ENCODE measurements at places on chromosomes 5 and 9.

DNA sequence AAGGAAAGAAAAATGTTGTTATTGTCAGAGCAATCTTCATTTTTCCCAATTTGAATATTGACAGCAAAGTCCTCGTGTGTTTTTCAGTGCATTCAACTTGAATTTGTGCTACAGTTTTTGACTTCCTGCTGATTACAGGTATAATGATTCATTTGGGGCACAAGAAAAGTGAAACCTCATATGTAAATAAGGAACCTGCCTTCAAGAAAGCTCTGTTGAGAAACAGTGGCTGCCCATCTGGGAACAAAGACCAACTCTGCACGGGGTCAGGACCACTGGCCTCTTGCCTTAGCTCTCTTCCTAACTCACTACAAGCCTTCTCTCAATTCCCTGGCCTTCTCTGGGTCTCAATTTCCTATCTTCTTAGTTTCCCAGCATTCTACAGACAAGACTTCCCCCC, 21.0 kb downstream of the TIMD4 start:
- no peak for DNase-seq

DNA sequence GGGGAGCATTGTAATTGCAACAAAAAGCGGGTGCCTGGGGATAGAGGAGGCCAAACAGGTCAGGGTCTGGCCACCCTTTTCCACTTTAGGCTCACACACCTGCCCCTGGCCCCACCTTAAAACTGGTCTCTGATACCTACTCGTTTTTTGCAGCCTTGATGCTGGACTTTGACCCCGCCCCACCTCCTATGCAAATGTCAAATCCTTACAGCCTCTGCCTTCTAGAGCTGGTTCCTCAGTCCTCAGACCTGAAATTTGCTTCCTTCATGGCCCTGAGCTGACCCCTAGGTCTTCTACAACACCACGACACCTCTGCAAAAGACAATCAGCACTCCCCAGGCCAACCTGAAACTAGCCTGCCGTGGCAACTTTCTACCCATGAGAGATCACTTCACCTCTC, 37.7 kb downstream of the SMIM23 start:
- no peak for DNase-seq

DNA sequence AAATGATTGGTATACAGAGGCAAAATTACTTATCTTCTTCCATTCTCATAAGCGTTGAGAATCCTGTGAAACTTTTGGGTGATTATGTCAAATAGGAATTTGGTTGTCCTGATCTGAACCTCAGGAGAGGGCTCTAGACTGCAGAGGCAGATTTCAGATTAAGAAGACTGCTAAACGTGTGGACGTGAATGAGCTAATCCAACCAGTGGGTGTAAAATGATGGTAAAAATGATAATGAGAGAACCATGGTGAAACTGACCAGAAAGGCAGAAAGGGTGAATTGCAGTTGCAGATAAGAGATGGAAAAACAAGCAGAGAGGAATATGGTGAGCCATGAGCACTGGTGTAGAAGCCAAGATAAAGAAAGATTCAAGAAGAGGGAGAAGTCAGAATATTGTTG, 1200.2 kb upstream of the CDH6 start:
- no peak for DNase-seq

DNA sequence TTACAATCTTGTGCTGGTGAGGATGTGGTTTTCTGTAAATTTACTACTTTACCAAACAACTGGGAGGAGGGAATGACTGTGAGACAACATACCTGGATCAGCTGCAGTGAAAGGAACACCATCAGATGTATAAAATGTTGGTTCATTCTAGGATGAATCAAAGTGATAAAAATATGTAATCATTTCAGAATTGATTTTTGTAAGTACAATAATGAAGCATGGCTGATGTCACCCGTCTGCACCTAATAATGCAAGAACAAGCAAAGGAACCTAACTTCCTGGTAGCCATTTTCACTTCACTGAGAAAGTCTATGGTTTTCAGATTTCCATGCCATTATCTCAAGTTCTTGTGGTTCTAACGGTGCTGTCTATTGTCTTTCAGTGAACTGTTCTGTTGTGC, 18.7 kb upstream of the C5orf34 start:
- no peak for DNase-seq

- peak; percentile 99 for DNase-seq
These were observed at the start of gene SLC2A8 for GRCh38 chr9:127396808-127397645. TSS of gene SLC2A8 (plus strand) at chr9:127397169. CDS start at chr9:127397231, 62 bp downstream.

DNA sequence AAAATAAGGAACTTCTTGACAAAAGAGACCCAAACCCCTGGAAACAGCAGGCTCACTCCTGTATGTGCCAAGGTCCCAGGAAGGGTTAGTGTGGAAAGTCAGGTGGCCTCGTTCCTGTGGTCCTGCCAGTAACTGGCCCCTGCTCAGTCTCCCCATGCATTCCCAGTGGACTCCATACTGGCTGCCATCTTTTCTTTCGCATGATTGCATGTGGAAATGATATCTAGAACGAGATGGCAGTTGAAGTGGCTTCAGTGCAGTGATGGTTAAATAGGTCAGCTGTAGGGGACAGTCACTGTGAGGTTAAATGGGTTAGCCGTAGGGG, 30.4 kb downstream of the AHRR start:
- DNase-seq: no peak

DNA sequence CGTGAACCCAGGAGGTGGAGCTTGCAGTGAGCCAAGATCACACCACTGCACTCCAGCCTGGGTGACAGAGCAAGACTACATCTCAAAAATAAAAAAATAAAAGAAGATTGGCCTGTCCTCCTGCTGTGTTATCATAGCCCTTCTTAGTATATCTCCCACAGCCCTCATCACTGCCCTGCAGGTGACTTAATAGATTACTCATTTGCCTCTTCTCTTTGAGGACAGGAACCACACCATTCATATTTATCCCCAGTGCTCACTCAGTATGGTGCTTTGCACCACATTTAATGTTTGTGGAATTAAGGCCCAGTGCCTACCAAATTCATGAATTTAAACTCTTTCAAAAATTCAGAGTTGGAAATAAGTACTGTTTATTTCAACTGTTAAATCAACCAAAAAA, 10.3 kb downstream of the IDNK start:
- DNase-seq: no peak

DNA sequence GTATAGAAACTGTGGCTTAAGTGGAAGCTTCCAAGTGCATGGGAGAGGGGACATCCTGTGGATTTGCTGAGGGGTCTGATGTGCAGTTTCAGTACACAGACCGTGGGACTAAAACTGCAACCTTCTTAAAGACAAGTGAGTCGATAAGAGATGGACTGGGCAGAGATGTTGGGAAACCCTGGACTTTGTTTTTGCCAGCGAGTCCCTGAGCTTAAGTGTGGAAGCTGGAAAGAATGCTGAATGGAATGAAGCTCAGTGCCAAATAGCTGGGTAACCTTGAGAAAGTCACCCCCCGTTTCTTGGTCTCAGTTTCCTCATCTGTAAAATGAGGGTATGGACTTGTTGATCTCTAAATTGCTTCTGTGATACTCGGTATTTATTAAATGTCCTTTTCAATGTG, 37.3 kb upstream of the KLF9 start:
- DNase-seq: no peak

DNA sequence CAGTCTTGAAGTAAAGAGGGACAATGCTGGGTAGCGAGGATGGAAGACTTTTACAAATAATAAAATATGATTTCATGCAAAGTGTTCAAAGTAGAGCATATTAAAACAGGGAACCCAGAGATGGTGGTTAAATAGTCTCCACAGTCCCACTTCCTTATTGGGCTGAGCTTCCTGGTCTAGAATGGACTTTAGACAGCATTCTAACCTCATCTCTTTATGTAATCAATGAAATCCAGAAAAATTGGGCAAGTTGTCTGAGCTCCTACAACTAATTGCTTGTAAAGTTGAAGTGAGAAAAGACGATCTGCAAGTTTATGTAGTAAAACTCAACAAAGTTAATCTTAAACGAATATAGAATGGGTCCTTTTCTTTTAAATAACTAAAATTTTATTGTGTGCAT, 328.9 kb downstream of the PJA2 start:
- DNase-seq: no peak

DNA sequence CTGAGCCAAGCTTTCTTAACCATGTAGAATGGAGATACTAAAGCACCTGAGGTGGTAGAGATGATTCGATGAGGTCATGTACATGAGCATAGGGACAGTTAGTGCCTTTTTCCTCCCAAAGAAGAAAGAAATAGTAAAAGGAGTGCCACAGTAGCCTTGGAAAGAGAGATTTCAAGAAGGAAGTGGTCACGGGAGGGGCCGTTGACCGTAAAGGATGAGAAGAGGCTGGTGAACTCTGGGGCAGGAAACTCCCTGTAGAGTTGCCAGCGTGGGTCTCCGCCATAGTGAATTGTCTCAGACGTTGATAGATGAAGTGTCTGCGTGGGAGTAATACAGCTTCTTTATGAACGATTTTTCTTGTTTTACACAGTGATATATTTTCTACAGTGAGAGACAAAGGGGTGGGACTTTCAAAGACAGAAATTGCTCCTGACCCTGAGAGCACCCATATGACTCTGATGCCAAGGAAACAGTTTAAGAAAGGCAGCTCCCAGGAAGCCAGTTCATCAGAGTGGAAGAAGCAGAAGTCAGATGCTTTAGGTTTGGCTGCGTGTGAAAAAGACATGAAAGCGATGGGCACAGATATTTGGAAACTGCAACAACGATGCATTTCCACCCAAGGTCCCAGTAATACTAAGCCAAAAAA, 41.3 kb downstream of the UGCG start:
- DNase-seq: peak; percentile 67

DNA sequence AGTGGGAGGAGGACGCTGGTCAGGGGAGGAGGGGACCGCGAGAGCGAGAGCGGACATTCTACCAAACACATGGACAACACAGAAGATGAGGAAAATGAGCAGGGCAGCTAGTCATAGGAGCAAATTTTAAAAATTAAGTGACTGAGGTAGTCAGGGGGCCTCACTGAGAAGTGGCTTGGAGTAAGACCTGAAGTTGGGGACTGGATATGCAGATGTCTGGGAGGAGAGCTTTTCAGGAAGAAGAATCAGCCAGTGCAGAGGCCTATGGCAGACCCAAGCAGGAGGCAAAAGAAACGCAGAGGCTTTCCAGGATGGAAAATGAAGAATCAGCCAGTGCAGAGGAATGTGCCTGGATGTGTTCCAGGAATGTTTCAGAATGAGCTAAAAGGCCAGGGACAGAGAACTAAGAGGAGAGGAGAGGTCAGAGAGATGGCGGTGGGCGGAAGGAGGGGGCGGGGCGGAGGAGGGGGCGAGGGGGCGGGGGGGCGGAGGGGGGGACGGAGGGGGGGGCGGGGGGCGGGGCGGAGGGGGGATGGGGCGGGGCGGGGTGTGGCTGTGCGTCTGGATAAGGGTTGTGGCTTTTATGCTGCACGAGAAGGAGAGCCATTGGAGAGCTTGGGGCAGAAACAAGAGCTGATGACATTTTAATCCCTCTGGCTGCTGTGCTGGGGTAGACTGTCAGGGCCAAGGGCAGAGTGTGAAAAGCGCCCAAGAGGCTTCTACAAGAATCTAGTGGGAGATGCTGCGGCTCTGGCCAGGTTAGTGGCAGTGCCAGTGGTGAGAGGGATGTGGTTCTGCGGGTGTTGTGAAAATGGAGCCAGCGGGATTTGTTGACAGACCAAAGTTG, 129.6 kb downstream of the KCNIP1 start:
- DNase-seq: peak; percentile 60

DNA sequence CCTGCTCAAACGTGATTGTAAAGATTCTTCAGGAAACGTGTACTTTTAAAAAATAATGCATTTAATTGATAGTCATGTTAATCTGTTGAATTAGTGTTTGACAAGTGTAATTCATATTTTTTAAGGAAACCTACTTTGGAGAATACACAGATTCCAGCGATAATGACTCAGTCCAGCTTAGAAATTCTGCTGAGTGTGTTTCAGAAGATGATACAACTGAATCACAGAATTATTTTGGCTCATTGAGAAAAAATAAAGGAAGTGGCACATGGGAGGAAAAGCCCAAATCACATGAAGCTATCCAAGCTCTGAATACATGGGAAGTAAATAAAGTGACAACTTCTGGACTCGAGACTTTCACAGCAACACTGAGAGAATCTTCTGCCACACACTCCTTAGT, 37.8 kb downstream of the ICE1 start:
- DNase-seq: no peak

- no peak for DNase-seq
These were observed 36.3 kb downstream of the SLC12A7 start for GRCh38 chr5:1075555-1075881.

- no peak for DNase-seq
These were observed 1107.0 kb upstream of the SEMA6A start for GRCh38 chr5:117681431-117682254.

DNA sequence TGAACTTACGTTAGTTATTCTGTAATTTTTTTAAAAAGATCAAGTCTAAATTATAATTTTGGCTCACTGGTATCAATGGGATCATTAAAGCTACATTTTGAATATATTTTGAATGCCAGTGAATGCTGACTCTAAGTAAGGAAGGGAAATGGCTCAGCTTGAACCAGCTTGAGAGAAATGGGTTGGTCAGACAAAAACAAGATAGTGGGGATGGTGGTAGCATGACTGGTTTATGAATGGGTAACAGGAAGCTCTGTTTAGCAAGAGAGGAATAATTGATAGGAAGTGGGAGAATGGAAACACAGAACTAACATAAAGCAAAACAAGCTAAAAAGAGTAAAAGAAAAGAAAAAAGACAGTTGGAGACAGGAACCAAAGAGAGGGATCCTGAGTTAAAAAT, 220.2 kb downstream of the ADAMTS6 start:
- DNase-seq: no peak

GRCh38 chr5:173718469-173718868, 102.0 kb upstream of the BOD1 start:
- no peak for DNase-seq

DNA sequence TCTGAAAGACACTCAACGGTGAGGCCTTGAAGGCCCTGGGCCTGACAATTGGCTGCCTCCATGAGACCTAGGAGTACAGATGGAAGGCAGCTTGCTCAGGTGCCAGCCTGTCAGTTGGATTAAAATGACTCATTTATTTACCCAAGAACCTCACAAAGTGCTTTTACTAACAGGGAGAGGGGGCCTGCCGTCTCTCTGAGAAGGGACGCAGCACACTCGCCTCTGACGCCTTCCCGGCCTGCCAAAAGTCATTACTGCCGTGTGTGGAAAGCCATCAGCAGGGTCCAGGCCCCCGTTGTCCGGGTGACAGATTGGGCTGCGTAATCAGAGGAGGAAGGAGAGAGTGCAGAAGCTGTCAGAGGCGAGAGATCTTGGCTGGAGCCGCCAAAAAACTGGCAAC, 32.4 kb downstream of the DDX31 start:
- DNase-seq: no peak
